Trophoblast cell (in vitro differentiated cells and primary cell): ENCODE measurements at places on chromosomes 4 and X.

GRCh38 chr4:67131224-67131623 is 414.1 kb downstream of the CENPC start:
- no peaks in the 10 kb centered on the region for H3K27me3 ChIP-seq
- no peaks in the 10 kb centered on the region for H3K4me1 ChIP-seq
- no peak overlapping the region for H3K27ac ChIP-seq
- H3K36me3 ChIP-seq = no peaks in the 10 kb centered on the region
- no peak overlapping the region for H3K4me3 ChIP-seq

DNA sequence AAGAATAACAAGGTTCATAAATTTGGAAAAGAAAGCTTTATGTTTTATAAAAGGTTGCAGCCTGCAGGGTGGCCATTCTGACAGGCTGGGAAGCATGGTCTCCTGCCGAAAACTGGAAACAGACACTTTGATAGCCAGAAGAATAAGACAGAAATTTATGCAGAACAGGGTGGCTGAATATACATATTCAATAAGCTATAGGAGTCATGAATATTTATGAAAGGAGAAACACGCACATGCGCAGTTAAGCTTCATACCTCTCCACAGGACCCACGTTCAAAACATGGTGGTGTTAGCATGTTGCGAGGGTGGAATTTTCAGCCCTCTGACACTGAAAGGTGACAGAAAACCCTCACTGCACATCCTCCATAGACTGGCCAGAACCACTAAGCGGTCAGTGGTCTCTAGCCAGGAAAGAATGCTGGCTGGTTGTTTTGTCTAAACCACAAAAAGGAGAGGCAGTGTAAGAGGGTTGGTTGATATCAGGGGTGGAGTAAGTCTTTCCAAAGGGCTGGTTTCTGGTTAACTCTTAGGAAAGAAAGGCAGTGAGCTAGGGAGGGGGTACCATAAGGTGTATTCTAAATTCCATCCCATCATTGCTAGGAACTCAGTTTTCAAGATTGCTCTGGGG is 58.2 kb downstream of the ANXA10 start:
- H3K27ac ChIP-seq = no peak overlapping the region
- no peak overlapping the region for H3K4me3 ChIP-seq
- no peaks in the 10 kb centered on the region for H3K4me1 ChIP-seq
- no peaks in the 10 kb centered on the region for H3K27me3 ChIP-seq
- no peaks in the 10 kb centered on the region for H3K36me3 ChIP-seq

GRCh38 chrX:27336466-27337091 is 126.6 kb downstream of the PPP4R3C start:
- H3K27ac ChIP-seq = no peak overlapping the region
- H3K36me3 ChIP-seq = no peaks in the 10 kb centered on the region
- no peaks in the 10 kb centered on the region for H3K4me1 ChIP-seq
- DNase-seq = peak; percentile 31
- H3K4me3 ChIP-seq = no peak overlapping the region

DNA sequence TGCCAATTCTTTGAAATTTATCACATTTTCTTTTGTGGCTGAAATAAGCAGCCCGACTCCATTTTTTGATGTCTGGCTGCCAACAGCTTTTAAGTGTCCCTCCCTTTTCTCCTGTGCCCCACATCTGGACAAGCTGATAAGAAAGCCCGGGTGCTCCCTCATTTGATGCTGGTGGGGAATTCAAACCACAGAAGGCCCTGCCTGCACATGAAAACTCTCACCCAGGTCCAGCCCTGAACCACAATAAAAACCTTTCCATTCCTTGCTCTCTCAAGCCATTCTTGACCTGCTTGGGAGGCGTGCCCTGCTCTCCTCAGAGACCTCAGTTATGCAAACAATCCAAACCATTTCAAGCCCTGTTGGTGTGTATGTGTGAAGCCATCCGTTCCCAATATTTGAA is 93.9 kb downstream of the FAM53A start:
- no peaks in the 10 kb centered on the region for H3K36me3 ChIP-seq
- no peaks in the 10 kb centered on the region for H3K27me3 ChIP-seq

DNA sequence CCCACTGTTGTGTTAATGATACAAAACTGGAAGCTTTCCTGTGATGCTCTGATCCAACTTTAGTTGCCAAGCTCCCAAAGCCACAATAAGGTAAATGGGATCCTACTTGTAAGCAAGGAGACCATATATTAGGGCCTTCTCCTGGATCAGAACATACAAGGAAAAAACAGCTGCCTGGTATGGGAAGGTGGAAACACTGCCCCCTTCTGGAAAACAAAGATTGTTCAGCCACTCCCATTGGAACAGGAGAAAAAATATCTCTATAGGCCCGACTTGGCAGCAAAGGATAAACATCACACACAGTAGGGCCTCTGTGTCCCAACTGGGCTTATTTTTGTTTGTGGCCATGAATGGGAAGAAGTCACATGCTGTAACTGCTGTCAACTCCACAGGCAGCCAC is 166.5 kb downstream of the TBX22 start:
- no peak overlapping the region for H3K4me3 ChIP-seq
- H3K36me3 ChIP-seq = no peaks in the 10 kb centered on the region
- DNase-seq = no peak
- H3K27ac ChIP-seq = no peak overlapping the region

DNA sequence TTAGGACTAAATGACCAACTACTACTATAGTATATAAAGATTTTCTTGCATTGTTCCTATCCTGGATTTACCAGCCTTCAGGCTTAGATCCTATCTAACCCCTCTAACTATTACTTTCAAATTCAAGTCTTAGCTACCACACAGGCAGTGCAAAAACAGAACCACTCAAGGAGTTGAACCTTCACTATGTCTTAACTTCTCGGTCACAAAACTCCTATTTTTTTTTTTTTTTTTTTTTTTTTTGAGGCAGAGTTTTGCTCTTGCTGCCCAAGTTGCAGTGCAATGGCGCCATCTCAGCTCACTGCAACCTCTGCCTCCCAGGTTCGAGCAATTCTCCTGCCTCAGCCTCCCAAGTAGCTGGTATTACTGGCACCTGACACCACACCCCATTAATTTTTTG is 6.3 kb upstream of the FAM200B start:
- no peaks in the 10 kb centered on the region for H3K36me3 ChIP-seq
- no peak overlapping the region for H3K27ac ChIP-seq
- peaks cover 4% of the 10 kb centered on the region for H3K4me1 ChIP-seq
- DNase-seq = no peak

DNA sequence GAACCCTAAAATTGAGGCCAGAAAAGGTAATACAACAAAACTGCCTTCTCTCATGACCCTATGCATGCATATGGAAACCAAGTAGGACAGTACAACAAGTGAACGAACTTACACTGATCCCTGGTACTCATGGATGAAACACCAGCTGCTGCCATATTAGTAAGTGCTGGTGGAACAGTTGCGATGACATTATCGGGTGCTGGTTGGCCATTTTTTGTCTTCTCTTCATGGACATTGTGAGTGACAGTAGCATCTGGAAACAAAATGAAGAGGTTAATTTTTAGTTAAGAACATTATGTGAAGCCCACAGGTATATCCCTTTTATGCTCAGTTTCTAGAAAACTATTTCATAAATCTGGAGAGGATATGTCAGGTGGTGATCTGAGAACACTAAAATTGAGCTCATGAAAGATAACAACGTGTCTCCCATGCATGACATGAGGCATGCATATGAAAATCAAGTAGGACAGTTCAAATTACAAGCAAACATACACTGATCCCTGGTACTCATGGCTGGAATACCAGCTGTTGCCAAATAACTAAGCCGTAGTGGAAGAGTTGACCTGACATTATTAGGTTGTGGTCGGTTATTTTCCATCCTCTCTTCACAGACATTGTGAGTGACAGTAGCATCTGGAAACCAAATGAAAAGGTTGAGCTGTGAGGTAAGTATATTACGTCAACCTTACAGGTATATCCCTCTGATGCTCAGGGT is 74.2 kb upstream of the CT45A1 start:
- H3K4me3 ChIP-seq = no peak overlapping the region
- H3K27me3 ChIP-seq = no peaks in the 10 kb centered on the region
- no peak for DNase-seq
- no peaks in the 10 kb centered on the region for H3K36me3 ChIP-seq

- DNase-seq = peak; percentile 64
- no peak overlapping the region for H3K27ac ChIP-seq
- H3K27me3 ChIP-seq = no peaks in the 10 kb centered on the region
- H3K4me3 ChIP-seq = no peak overlapping the region
- no peaks in the 10 kb centered on the region for H3K4me1 ChIP-seq
These were observed 187.2 kb upstream of the SPRY1 start for GRCh38 chr4:123209436-123209835.

DNA sequence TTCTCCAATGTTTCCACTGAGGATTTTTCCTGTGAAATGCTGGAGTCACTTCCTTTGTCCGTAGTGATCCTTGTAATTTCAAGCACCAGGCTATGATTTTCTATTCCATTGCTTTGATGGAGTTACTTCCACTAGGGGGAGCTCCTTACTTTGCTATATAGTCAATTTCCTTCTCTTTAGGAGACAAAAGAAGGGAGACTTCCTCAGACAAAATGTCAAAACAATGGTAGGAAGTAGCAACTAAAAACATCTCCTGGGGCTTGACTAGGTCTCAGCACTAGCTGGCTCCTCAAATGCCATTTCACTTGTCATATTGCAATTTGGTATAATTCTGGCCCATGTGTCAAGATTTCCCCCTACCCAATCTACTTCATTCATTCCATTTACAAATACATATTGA is 24.1 kb downstream of the ZCCHC12 start:
- no peak overlapping the region for H3K27ac ChIP-seq
- H3K4me1 ChIP-seq = no peaks in the 10 kb centered on the region
- H3K27me3 ChIP-seq = no peaks in the 10 kb centered on the region
- H3K4me3 ChIP-seq = no peak overlapping the region
- H3K36me3 ChIP-seq = no peaks in the 10 kb centered on the region

- no peak overlapping the region for H3K27ac ChIP-seq
- no peaks in the 10 kb centered on the region for H3K27me3 ChIP-seq
- no peak for DNase-seq
- no peak overlapping the region for H3K4me3 ChIP-seq
These were observed 15.6 kb downstream of the DCK start for GRCh38 chr4:71009086-71009485.
